Kidney (tissue), 22 donors: ENCODE measurements at places on chromosomes 12 and 14.

DNA sequence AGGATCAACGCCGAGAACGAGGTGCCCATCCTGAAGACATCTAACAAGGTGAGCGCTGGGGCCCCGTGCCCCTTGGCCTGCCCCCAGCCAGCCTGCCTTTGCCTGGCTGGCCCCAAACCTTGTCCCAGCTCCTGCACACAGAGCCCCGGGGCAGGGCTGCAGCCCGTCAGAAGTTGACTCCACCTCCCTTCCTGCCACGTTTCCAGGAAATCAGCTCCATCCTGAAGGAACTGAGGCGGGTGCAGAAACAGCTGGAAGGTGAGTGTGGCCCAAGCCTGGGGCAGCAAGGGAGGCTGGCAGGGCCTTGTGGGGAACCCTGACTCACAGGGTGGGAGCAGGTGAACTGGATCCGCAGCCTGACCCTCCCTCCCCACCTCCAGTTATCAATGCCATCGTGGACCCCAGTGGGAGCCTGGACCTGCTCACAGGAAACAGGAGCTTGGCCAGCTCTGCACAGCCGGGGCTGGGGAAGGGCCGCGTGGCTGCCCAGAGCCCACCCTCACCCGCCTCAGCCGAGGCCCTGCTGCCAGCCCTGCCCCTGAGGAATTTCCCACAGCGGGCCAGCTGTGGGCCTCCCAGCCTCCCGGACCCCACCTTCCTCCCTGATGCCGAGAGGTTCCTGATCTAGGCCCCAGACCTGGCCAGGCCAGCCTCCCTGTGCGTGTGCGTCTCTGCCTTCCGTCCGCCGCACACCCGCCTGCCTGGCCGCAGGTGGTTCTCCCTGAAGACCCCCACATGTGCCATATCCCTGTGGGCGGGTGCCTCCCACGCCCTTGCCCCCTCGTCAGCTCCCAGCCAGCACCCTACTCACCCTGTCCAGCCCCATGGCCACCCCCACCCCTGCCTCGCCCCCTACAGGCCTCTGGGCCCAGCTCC lies 29.5 kb downstream of the CEP170B start:
- no peak overlapping the region for H3K27ac ChIP-seq
- no peak overlapping the region for H3K4me3 ChIP-seq
- H3K4me1 ChIP-seq, result peaks cover 18% of the 10 kb centered on the region
- H3K36me3 ChIP-seq, result no peaks in the 10 kb centered on the region

DNA sequence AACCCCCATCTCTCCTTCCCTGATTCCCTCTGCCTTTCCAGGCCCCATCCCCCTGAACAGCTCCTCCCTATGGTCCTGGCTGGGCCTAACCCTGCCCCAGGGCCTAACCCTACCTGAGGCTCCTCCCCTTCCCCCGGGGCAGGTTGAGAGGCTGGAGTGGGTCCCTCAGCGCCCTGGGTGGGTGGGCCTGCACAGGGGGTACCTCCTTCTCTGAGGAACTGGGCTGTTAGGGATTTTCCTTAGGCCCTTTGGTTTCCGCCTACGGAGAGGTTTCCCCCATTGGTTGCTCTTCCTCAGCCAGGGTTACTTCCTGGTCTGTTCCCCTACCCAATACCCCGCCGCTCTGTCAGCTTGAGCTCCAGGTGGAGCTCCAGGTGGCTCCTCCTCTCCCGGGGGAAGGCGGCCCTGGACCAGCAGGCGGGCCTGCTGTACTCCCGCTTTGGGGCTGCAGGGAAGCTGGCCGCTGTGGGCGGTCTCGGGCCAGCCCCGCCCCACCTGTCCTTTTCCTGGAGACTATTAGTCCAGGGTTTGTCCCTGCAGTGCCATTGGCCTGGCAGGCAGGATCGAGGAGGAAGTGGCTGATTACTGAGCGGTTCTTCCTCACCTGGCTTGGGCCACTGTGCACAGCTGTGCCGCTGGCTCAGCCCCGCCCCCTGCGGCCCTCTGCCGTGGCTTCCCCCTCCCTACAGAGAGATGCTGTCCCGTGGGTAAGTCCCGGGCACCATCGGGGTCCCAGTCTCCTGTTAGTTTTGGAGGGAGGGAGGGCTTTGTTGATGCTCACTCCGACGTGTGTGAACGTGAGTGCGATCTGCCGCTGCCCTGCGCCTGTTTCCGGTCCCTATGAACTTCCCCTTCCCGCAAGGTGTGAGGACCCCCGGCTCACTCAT lies 2.5 kb downstream of the C12orf57 start:
- H3K27me3 ChIP-seq, result no peaks in the 10 kb centered on the region
- peak; percentile 97 for DNase-seq
- peak overlapping the region; percentile 38 for H3K4me3 ChIP-seq
- H3K36me3 ChIP-seq, result no peaks in the 10 kb centered on the region
- H3K27ac ChIP-seq, result peak overlapping the region; percentile 83

DNA sequence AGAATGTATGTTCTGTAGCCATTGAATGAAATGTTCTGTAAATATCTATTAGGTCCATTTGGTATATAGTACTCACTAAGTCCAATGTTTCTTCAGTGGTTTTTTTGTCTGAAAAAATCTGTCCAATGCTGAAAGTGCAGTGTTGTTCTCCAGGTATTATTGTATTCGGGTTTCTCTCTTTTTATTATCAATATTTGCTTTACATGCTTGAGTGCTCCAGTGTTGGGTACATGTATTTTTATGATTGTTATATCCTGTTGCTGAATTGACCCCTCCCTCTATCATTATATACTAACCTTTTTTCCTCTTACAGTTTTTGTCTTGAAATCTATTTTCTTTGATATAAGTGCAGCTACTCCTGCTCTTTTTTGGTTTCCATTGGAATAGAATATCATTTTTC lies 382.2 kb downstream of the CCER1 start:
- H3K36me3 ChIP-seq, result no peaks in the 10 kb centered on the region
- H3K4me3 ChIP-seq, result no peak overlapping the region
- no peak for DNase-seq
- no peaks in the 10 kb centered on the region for H3K4me1 ChIP-seq

- no peaks in the 10 kb centered on the region for H3K4me1 ChIP-seq
- H3K27ac ChIP-seq, result no peak overlapping the region
- no peaks in the 10 kb centered on the region for H3K36me3 ChIP-seq
Observed at GRCh38 chr14:92254786-92255185, 68.2 kb upstream of the SLC24A4 start.

- H3K27me3 ChIP-seq, result no peaks in the 10 kb centered on the region
- H3K4me1 ChIP-seq, result no peaks in the 10 kb centered on the region
- H3K27ac ChIP-seq, result no peak overlapping the region
- no peaks in the 10 kb centered on the region for H3K36me3 ChIP-seq
- H3K4me3 ChIP-seq, result no peak overlapping the region
- DNase-seq, result no peak
Observed at GRCh38 chr12:130990034-130990433, 36.3 kb downstream of the ADGRD1 start.

GRCh38 chr14:90194706-90195105 lies 61.6 kb upstream of the PSMC1 start:
- H3K36me3 ChIP-seq, result no peaks in the 10 kb centered on the region
- H3K27ac ChIP-seq, result no peak overlapping the region
- no peaks in the 10 kb centered on the region for H3K4me1 ChIP-seq
- H3K27me3 ChIP-seq, result no peaks in the 10 kb centered on the region

DNA sequence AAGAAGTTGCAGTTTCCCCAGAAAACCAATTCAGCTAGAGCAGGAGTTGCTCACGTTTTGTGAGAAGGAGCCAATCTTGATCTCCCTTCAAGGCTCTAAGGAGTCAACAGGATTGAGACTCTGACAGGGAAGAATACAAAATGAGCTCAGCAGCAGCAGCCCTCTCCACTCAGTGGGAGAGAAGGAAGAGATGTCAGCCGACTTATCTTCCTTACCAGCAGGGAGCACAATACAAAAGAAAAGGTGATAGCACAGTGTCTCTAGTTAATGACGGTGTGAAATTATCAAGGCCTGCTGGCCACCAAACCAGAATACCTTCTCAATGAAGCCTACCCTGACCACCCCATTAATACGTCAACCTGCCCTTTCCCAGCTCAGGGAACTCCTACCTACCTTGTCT lies 223.6 kb upstream of the TMPO start:
- no peaks in the 10 kb centered on the region for H3K36me3 ChIP-seq
- DNase-seq, result no peak
- H3K4me3 ChIP-seq, result no peak overlapping the region
- no peaks in the 10 kb centered on the region for H3K27me3 ChIP-seq

- H3K27ac ChIP-seq, result no peak overlapping the region
- H3K36me3 ChIP-seq, result no peaks in the 10 kb centered on the region
- H3K4me3 ChIP-seq, result no peak overlapping the region
Observed at GRCh38 chr12:47218191-47218654, 138.5 kb upstream of the AMIGO2 start.
